Endothelial cell of umbilical vein (primary cell): ENCODE measurements at places on chromosomes 7 and 10. TPM values are rescaled to one million over a fixed set of nuclear protein-coding genes. Genes with fewer than 3 reads are reported as not detected.

The CALHM1 gene
- total RNA-seq, result not detected in 2 replicates

The SH2D4B gene
- total RNA-seq, result not detected in 2 replicates

The NACAD gene
- total RNA-seq, result 4.3 and 6.6 TPM in 2 replicates

The TMEM140 gene
- total RNA-seq, result 15.7 and 26.5 TPM in 2 replicates

The CDK14 gene
- total RNA-seq, result 34.2 and 41.5 TPM in 2 replicates

The PDE6C gene
- total RNA-seq, result not detected in 2 replicates

The AVL9 gene
- 42.5 and 44.1 TPM in 2 replicates for total RNA-seq

The PSMC2 gene
- total RNA-seq, result 137 and 147 TPM in 2 replicates

The COBL gene
- total RNA-seq, result 0.07 and 0.11 TPM in 2 replicates

The SSC4D gene
- 0.39 and 0.46 TPM in 2 replicates for total RNA-seq

The RBM20 gene
- total RNA-seq, result not detected in 2 replicates

The ITPRID1 gene
- not detected in 2 replicates for total RNA-seq

The AGR2 gene
- not detected in 2 replicates for total RNA-seq

The MOGAT3 gene
- total RNA-seq, result not detected in 2 replicates

The FOXP2 gene
- 2.7 and 3.3 TPM in 2 replicates for total RNA-seq

The FGFR2 gene
- total RNA-seq, result not detected in 2 replicates

The TRIM56 gene
- total RNA-seq, result 21.8 and 25.1 TPM in 2 replicates

The GIMAP2 gene
- total RNA-seq, result 26.2 and 27.9 TPM in 2 replicates

The NUTM2D gene
- 1.3 and 1.6 TPM in 2 replicates for total RNA-seq

The LDB3 gene
- total RNA-seq, result not detected in 2 replicates

The TAS2R3 gene
- 1.3 and 2.0 TPM in 2 replicates for total RNA-seq

The CFAP69 gene
- 2.9 and 4.4 TPM in 2 replicates for total RNA-seq
